ENCODE measurements at places on chromosomes 11 and 22.

- no peak for DNase-seq
Measured at GRCh38 chr11:129584316-129584715, 208.7 kb downstream of the BARX2 start.

GRCh38 chr22:21738081-21738480, 2.5 kb upstream of the YPEL1 start:
- DNase-seq, result no peak

DNA sequence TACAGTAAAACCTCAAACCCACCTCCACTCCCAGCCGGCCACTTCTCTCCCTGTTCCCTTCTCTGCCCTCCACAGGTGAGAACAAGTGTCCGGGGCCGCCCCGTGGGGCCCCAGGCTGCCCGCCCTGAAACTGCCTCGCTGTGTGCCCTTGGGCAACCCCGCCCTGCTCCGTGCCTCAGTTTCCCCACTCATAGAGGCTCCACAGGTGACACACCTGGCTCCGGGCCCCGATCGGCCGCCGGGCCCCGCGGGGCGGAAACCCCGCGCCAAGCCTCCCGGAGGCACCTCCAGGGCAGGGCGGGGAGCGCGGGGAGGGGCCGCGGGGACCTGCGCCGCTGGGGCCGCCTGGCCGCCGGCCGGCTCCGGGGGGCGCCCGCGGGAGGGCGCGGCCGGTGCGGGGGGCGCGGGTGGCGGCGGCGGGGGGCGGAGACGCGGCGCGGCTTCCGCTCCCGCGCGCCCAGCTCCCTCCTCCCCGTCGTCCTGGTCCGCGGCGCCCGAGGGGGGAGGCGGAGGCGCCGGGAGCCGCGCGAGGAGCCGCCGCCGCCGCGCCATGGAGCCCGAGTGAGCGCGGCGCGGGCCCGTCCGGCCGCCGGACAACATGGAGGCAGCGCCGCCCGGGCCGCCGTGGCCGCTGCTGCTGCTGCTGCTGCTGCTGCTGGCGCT, at the start of gene LRP5:
Gene LRP5, plus strand, starts transcription at position 475 of the 663 bp plus-strand sequence. Its CDS starts 124 bp downstream, at position 599.
- peak; percentile 36 for DNase-seq

- DNase-seq, result no peak
Measured at GRCh38 chr22:39634530-39635405, 64.2 kb downstream of the CACNA1I start.

GRCh38 chr22:42084874-42085273, 5.4 kb downstream of the SMDT1 start:
- no peak for DNase-seq

GRCh38 chr11:65121865-65122696, at the start of the genes FAU and MRPL49:
TSS of gene FAU (minus strand) at chr11:65122134. CDS start at chr11:65121813, 321 bp downstream.
TSS of gene MRPL49 (plus strand) at chr11:65122321. CDS start at chr11:65122347, 26 bp downstream.
- peak; percentile 97 for DNase-seq

- DNase-seq, result peak; percentile 86
Measured at GRCh38 chr22:46798366-46799350, 36.2 kb downstream of the TBC1D22A start.

All from activated T-cell treated with anti-CD3 and anti-CD28 coated beads, Interleukin-2, amount 50 U/mL, for 1 hour (primary cell).